Fibroblast of lung (primary cell): ENCODE measurements at places on chromosomes 4 and X. TPM values are rescaled to one million over a fixed set of nuclear protein-coding genes. Genes with fewer than 3 reads are reported as not detected.

Gene RPS6KA6
- total RNA-seq = 3.3 and 4.5 TPM in 2 replicates

Gene RAB9A
- 30.3 and 40.3 TPM in 2 replicates for total RNA-seq

Gene TLL1
- total RNA-seq = 0.26 and 0.33 TPM in 2 replicates

Gene CXCL8
- total RNA-seq = 1.3 TPM in 2 replicates

Gene GLA
- 11.3 and 19.3 TPM in 2 replicates for total RNA-seq

Gene ASB9
- 1.2 TPM in 1 of 2 replicates, not detected in the other for total RNA-seq

Gene CFAP99
- total RNA-seq = under 0.01 TPM in 1 of 2 replicates, not detected in the other

Gene DCAF12L1
- total RNA-seq = not detected in 2 replicates

Gene SERTM2
- total RNA-seq = under 0.01 TPM in 2 replicates

Gene ADGRL3
- total RNA-seq = under 0.01 and 0.26 TPM in 2 replicates

Gene SLC39A8
- total RNA-seq = 4.5 and 8.5 TPM in 2 replicates

Gene ITGB1BP2
- 0.51 and 0.66 TPM in 2 replicates for total RNA-seq

Gene ANK2
- total RNA-seq = 75.2 and 95.1 TPM in 2 replicates

Gene ADAMTS3
- 2.1 TPM in 2 replicates for total RNA-seq

Gene RAI2
- 1.3 and 2.1 TPM in 2 replicates for total RNA-seq

Gene ARR3
- total RNA-seq = not detected in 2 replicates

Gene TRPC3
- 1.0 and 1.2 TPM in 2 replicates for total RNA-seq

Gene CSTF2
- 11.4 and 13.4 TPM in 2 replicates for total RNA-seq

Gene TSPAN7
- total RNA-seq = not detected in 2 replicates

Gene SH3RF1
- 10.5 and 13.0 TPM in 2 replicates for total RNA-seq
